Stromal cell of bone marrow (primary cell): ENCODE measurements at places on chromosomes 1 and 21.

DNA sequence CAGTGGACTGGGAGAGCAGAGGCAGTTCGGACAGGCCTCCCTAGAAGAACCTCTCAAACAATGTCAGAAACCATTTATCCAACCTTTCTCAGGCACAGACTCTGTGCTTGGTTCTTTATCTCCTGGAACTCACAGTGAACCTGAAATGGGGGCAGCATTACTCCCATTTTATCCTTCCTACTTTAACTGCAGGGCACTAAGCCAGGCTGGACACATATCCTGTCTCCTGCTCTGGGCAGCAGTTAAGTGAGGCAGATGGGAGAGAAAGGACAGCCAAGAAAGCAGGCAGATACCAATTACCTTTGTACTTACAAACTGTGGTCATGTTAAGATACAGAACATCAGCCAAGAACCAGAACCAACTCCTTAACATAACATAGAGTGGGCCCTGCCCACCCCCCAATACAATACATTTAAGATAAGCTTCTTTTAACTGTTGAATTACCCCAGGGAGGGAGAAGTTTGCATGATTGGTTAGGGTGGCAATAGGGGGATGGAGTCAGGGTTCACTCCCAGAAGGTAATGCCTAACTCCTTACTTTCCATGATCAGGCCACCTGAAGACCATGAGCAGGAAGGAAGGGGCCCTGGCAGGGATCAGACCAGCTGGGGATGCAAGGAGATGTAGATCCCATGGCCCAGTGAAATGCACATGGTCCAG lies 10.9 kb downstream of the KDF1 start:
- DNase-seq: no peak

GRCh38 chr1:113369699-113370098 lies 20.6 kb upstream of the MAGI3 start:
- DNase-seq: no peak

GRCh38 chr21:41251961-41252642 lies 64.5 kb upstream of the FAM3B start:
- peak; percentile 53 for DNase-seq

DNA sequence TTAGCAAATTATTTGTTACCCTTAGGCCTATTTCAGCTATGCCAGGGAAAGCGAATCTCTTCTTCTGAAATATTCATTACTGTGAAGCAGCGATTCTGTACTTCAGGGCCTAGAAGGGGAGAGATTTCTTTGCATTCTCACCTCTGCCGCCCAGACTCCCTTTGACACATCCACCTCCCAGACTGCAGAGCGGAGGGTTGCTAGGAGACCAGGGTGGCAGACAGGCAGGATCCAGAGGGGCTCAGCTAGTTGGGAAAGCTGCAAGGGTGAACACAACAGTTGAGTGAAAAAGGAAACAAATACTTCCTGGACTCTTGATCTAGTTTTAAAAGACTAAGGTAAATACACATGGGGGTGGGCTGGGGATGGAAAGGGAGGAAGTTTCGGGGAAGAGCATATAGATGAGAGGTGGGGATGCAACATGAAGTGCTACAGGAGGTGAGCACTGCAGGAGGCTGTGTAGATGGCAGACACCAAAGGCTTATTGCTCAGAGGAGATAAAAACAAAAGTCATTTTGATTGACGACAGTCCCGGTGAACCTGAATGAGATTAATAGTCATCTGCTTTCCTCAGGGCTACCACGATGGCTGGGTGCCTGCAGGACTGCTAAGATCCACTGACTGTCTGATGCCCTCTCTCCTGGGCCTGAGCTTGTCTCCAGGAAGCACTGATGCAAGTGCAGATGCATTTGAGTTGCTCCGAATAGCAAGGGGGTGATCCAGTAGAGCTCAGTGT lies 26.4 kb upstream of the RAB3GAP2 start:
- no peak for DNase-seq

DNA sequence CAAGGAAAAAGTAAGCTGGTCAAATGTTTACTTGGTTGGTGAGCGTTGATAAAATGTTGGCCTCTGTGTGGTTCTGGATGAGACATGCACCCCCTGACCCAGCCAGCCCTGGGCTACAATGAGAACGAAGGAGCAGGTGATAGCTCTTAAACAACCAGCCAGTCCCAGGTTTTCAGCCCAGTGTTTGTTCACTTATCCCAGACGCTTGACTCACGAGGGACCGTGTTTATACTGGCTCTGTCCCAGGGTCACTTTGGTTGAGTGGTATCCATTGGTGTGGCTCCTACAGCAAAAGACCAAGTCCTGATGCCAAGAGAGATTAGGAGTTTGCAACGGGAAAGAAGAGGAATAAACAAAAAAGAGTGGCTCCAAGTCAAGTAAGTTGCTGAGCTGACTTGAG lies 86.9 kb downstream of the KCNJ15 start:
- DNase-seq: peak; percentile 74

DNA sequence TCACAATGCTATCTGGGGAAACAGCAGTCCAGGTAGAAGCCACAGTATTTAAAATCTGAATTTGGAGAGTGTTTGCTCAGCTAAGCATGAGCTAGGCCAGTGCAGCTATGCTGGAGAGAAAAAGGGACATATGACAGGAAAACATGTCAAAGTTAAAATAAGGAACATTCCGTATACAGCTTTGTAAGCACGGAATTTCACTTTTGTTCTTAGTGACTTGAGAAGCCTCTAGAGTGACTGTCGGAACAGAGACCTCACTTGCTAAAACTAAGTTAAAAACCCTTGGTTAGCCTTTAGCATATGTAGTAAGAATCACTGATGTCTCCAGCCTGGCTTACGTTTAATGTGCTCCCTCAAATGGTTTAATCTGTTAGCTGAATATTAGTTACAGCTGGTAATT lies 661.7 kb downstream of the KCNT2 start:
- DNase-seq: no peak
